ENCODE measurements at places on chromosomes 6 and 20.

DNA sequence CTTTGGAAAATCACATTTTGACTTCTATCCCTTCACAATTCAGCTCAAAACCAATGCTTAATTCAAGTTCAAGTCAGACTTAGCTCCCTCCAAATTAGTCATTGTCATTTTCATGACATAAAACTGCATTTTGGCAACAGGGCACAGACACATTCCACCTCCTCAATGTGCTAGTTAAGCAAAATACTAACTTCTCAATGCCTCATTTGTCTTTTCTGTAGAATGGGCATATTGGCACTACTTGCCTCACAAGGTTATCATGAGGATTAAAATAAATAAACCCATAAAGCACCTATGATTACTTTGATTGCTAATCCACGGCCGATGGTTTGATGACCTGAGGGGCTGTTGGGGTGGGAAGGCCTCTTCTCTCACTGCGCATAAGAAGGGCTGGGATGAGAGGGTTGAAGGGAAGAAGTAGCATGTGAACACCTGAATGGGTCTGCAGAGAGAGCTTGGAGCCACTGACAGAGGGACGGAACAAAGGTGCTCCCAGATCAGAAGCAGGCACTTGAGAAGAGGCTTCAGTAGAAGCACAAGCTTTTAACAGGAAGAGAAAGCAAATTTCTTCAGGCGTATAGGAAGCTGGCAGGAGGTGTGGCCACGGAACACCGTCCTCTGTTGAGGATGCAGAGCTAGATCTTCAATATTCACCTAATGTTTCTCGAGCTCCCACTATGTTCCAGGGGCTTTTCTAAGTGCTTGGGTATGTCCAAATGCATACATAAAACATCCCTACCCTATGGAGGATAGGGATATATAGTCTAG lies 11.7 kb upstream of the TBC1D7 start:
- no peak for DNase-seq

GRCh38 chr20:48648482-48649051 lies 179.2 kb downstream of the PREX1 start:
- DNase-seq = no peak

- DNase-seq = no peak
Measured at GRCh38 chr20:55205665-55206064, 730.3 kb downstream of the DOK5 start.

DNA sequence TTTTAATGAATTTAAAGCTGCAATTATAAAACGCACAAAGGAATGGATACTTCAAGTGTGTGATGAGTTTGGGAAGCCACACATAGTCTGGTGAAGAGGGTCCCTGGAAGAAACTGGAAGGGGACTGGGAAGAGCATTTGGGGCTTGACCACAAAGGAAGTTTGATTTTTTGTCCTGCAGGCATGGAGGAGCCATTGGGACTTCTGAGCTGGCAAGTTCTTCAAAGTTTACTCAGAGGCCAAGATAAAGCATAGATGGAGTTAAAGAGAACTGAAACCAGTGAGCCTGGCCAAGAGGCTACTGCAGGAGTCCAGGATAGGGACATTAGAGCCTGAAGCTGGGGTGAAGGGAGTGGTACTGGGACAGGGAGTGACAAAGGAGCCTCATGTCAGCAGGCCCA lies 95.0 kb downstream of the AIG1 start:
- DNase-seq = no peak

- no peak for DNase-seq
Measured at GRCh38 chr6:148965287-148965686, 218.5 kb downstream of the UST start.

DNA sequence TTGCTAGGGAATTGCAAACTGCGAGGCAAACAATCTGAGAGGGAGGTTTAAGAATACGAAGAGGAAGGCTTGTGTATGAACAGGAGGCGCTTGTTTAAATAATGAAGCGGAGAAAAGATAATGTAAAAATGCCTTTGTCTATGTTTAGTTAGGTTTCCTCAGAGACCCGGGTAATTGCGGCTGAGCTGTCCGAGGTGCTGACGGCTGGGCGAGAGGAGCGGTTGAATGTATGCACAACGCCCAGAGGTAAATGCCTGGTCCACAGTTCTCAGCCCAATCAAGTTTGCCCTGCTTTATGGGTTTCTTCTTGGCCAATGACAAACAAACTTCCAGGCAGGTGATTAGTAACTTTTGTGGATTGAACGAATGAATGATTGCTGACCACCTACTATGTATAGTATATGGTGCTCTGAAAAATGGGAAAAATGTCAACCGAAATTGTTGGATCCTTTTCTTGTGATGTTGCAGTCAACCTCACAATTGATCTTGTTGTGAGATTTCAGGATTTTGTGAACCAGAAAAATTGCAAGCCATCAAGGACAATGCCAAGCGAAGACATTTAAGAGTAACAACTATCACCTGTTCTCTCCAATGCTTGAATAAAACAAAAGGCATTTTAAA lies 38.3 kb upstream of the SLC32A1 start:
- DNase-seq = no peak

DNA sequence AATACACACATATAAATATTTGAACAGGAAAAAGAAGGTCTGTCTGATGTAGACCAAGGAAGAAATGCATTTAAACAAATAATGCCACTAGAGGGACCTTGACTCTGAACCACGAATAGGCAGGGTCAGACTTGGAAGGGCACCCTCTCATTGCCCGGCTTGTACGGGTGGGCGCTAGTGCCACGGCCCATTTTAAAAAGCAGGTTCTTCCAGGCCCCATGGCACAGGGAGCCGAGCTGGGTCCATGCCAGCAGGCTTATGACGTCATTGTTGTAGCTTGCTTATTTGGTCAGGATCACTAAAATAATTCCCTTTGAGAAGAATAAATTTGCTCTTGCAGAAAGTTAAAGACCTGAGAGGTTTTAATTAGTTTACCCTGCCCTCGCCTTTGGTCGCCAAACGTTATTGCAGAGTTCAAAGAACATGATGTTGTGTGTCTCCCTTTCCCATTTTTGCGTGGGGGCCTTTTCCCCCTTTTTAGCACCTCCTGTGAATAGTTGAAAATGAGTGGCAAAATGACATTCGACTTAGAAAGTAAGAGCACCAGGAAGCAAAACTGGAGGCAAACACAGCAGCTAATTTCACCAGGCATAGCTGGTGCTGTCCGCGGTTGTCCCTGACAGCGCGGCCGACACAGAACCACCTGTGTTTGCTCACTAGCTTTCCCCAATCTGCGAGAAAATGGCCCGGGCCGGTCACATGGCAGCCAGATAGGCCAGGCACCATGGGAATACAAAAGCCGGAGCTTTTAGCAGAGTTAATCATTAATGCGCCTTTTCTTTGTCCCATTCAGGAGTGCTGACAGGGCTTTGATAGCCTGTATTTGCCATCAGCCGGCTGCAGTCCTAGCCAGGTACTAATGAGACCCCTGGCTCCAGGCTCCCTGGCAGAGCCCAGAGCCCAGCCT lies 93.8 kb downstream of the FOXA2 start:
- no peak for DNase-seq

DNA sequence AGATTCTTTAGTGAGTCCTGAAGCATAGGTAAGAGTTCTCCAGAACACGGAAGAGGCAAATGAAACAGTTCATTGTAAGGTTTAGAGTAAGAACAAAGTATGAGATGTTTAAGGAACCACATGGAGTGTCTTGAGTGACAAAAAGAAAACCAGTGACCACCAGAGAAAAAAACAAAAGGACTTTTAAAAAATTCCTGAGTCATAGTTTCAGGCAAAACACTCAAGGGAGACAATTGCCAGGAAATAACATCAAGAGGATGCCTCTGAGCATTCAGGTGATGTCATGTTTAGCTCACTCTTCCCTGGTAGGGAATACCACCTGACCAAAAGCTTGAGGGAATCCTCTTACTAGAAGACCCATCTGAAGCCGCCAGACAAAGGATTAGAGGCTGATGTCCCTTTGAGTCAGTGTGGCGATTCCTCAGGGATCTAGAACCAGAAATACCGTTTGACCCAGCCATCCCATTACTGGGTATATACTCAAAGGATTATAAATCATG lies 110.3 kb downstream of the COL19A1 start:
- no peak for DNase-seq

DNA sequence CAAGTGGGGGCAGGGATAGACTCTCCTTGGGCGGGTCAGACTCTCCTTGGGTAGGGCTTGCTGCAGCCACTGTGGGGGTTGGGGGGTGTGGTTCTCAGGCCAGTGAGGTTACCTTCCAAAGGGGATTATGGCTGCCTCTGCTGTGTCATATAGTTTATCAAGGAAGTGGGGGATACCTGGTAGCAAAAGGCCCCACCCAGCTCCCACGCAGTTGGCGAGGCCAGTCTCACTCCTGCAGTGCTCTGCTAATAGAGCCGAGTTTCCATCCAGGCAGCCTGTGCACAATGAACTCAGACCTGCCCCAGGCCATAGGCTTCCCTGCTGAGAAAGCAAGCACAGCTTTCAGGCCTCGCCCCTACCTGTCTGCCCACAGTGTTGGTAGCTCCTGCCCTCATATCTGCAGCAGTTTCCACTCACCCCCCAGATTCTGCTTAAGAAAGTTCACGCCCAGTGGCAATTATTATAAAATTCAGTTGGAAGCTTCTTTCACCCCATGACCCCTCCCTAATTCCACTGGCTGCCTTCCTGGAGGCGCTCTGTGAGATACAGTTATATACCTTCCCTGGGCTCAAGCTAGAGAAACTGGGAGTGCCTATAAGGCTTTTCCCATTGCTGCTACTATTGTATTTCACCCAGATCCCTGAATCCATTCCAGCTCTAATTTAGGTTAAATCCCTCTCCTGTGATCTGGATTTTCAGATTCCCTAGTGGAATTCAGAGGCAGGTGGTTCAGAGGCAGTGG lies 56.1 kb downstream of the HDDC2 start:
- DNase-seq = no peak

DNA sequence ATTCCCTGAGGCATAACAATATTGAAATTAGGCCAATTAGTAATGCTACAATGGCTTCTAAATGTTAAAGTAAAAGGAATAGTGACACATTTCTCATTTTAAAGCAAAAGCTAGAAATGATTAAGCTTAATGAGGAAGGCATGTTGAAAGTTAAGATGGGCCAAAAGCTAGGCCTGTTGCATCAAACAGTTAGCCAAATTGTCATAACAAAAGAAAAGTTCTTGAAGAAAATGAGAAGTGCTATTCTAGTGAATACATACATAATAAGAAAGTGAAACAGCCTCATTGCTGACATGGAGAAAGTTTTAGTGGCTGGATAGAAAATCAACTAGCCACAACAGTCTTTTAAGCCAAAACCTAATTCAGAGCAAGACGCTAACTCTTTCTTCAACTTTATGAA lies 12.9 kb downstream of the OR2A4 start:
- no peak for DNase-seq
